ENCODE measurements at places on chromosomes 4 and X. TPM values are rescaled to one million over a fixed set of nuclear protein-coding genes. Genes with fewer than 3 reads are reported as not detected.

PGAM4 gene
- 0.79 TPM for total RNA-seq

DNA sequence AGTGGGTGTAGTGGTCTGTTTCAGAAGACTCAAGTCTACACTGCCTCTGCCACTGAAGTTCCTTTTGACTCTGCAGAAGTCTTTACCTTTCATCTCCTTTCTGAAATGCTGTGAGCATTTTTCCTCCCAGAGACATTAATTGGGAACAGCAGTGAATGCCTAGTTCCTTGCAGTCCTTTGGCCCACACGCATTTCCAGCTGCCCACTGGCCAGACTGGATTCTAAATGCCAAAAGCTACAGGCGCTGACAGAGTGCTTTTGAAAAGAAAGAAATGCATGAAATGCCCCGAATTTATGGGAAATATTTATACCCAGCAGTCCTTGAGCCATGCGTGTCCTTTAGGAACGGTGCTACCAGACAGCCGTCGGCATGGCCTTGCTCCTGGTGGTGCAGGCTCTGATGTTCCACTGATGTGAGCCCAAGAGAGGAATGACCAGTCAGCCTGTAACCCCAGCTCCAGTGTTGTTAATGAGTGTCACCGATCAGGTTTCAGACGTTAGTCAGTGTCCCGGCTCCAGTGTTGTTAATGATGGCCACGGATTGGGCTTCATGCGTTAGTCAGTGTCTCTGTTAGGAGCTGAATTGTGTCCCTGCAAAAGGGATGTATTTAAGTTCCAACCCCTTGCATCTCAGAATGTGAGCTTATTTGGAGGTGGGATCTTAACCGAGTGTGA, 132.6 kb downstream of the TBL1X start:
- no peak for DNase-seq

DNA sequence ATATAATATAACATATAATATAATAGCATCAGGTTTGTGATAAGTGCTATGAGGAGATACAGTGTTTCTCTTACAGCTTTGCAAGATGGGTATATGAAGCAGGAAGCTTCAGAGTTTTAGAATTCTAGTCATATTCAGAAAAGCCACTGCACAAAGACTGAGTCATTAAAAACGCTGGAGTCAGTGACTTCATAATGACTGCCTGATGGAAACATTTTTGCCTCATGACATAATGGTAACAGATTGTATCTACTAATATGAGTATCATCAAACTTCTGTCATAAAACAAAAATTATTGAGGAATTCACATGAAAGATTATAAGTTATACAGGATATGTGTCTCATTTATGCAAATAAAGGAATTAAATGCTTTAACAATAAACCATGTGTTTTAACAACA, 46.8 kb downstream of the EPHA5 start:
- DNase-seq = no peak

- no peak for DNase-seq
Observed at GRCh38 chrX:9558615-9559014, 93.8 kb downstream of the TBL1X start.

DNA sequence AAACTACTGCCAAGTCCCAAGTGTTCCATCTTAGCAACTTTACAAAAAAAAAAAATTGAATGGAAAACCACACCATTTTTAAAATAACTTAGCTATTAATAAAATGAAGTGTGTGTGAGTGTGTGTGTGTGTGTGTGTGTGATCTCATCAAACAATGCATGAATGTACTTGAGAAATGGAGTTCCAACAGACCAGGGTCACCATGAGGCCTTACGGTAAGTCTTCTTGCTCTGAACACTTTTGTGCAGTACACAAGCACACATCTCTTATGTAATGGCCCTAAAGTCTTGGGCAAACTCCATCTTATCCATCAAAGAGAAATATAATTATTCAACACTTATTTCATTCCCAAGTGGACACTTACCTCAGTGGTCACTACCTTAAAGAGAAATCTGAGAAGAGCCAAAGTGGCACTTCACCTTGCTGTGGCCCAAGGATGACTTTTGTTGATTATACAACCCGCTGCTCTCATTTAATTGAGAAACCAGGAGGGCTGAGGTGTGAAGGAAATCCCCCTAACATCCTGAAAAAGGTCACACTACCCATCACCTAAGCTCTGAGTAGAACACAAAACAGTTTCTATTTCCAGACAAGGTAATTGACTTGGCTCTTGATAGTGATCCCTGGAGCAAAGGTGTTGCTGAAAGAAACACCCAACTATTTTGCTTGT, 96.5 kb upstream of the PRDX4 start:
- DNase-seq = no peak

DNA sequence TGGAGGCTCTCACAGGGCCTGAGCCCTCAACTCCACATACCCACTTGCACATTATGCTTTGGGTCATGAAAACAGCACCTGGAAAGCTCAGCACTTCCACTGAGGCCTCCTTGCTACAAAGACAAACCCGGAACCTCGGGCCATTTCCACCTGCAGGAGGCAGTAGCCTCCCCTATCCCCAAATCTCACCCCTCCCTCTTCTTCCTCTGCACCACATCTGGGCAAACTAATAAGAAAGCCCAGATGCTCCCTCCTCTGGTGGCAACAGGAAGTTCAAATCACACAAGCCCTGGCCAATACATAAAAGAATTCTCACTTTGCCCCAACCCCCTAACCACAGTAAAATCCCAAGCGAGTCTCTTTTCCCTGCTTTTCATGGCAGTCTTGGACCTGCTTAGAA, 136.4 kb downstream of the MAPK10 start:
- DNase-seq = no peak
